CD8-positive, alpha-beta memory T cell (primary cell): ENCODE measurements at places on chromosomes 4 and X.
A peak's percentile ranks its signal among the peaks of the same experiment; 100 is the strongest.

DNA sequence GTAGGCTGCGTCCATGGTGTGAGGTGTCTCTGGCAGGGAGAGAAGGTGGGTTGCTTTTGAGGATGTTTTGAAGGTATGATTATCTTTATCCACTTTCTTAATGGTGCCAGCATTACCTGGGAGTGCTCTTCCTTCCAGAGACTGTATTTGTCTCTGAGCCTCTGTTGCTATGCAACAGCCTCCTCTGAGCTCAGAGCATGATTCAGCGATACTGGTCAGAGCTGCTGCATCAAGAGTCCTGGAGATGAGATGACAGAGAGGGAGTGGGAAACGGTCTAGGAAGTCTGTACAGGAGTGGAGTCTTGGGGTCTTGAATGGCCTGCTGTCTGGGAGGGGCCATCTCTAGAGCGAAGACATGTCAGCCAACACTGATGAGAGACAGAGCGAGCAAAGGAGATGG is 104.4 kb upstream of the RAB40AL start:
- DNase-seq: no peak

- DNase-seq: no peak
These were observed 18.0 kb upstream of the CYP2U1 start for GRCh38 chr4:107913283-107913899.

DNA sequence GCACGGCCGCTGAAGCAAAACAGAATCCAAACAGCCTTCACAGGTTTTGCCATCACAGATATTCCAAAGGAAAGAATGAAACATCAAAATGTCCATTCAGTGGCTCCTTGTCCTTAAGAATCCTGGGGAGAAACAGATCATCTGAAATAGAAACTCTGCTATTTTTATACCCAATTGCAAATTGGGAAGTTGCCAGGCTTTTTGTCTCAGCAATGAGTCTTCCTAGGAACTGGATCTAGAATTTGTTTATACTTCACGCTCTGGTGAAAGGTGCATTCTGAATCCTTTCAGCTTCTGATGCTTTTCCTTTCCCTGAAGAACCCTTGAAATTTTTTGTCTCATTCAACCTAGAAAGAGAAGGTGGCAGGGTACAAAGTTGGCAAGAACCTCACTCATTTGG is 218.9 kb downstream of the FBXW7 start:
- DNase-seq: no peak

DNA sequence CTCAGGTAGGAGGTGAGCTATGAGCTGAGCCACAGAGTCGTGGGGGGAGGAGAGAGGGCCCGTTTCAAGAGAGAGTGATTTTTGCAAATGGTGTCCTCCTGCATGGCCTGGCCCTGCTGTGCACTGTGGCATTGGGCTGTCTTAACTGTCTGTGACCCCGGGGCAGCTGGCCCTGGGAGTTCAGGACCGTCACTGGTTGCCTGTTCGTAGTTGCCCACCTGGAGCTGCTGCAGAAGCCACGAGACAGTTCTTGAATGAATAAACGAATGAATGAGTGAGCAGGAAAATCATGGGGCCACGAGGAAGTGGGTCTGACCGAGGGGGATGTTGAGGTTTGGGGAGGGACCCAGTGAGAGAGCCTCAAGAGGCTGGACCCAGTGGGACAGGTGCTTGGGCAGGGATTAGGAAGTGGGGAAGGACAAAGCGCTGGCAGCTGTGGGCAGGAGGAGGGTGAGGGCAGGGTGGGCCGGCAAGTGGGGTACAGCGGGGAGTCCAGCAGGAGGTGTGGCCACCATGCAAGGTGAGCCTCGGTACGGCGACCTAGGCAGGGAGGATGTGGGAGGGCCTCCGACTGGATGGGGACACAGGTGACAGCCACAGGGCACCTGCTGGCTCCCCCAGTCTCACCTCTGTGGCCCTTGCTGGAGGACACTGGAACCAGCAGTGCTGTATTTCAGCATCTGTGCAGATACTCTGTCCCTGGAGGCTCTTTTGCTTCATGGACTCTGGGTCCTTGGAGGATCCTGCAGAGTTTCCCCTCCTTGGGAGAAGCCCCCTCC is 10.2 kb downstream of the RGS12 start:
- peak; percentile 24 for DNase-seq

GRCh38 chr4:83931659-83932438 is 395.9 kb downstream of the GPAT3 start:
- no peak for DNase-seq
